ENCODE measurements at places on chromosomes 5 and 9.

DNA sequence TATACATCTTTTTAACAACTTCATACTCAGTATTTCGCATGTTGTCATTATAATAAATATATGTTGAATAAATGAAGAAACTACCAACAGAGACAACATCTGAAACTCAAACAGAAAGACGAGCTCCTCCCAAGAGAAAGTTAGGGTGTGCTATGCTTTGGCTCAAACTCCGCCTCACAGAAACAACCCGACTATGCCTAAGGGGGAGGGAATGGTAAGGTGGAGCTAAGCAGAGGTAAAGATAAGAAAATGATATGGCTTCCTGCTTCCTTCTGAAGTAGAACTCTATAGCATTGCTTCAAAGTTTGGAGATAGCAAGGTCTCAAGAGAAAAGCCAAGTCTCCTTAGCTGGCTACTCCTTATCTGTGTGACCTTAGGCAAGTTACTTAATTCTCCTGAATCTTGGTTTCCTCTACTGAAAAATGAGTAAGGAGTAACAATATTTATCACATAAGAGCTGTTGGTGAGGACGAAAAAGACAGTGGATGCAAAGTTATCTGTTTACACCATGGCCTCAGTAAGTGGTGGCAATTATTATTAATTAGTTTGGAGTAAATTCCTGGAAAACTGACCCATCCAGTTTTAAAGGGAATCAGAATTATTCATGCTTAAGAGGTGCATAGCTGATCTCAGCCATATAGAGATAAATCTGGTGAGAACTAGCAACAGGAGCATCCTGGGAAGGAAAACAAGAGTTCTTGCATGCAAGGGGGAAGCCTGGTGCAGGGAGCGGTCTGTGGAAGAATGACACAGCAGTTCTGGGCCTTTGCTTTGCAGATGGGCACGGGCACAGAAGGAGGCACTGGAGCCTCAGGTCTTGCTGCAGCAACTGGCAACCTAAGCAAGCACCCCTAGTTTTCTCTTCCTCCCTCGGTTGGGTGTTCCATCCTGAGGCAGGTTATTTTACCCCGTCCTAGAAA is 73.3 kb downstream of the GLIS3 start:
- DNase-seq, result no peak

DNA sequence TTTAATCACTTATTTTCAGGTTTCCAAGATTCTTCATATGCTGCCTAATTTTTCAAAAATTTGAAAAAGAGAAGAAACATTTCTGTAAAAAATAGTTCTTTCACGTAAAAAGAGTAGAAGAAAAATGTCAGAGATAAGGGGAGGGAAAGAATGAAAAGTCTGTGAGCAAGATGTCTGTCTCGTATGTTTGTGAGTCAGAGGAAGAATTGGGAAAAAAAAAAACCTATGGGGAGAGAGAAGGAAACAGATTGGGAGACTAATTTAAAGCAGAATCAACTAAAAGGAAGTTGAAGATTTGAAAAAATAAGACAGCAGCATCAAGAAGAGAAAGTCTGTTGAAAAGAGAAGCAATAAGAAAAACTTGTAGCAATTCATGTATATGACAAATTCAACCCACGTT is 456.3 kb downstream of the HINT1 start:
- no peak for DNase-seq

GRCh38 chr5:126341906-126342630 is 81.1 kb upstream of the GRAMD2B start:
- no peak for DNase-seq

DNA sequence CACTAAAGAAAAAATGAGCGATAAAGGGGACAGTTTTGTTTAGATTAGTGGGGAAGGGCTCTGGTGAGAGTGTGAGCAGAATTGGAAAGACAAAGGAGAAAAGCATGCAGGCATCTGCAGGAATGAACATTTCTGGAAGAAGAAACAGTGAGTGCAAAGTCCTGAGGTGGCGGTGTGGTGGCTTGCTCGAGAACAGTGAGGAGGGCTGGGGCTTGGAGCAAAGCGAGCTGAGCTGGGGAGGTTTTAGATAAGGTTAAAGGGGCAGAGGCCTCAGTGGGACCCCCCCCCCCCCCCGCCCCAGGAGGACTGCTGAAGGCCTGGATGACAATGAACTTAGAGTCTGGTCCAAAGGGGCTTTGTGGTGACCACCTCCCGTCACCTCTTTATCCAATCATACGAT is 202.7 kb upstream of the MVB12B start:
- no peak for DNase-seq

- DNase-seq, result no peak
Measured at GRCh38 chr5:134110382-134110781, 4.1 kb upstream of the TCF7 start.

GRCh38 chr5:178083922-178084321 is 29.4 kb upstream of the N4BP3 start:
- DNase-seq, result no peak

DNA sequence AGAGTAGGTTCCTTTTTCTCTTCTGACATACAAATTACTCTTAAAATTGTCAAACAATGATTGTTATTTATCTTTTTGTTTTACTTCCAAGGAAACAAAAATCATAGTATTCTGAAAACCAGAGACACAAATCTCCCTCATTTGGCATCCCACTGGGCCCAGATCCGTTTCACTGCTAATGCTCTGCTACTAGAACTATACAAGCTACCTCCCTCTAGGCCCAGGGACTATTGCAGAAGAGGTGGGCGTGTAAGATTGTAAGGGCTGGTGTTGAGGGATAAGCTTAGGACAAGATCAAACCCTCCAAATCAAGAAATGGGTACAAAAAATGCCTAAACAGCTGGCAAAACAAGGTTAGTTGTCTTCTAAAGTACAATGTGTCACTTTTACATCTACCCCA is 928.9 kb upstream of the CDH10 start:
- no peak for DNase-seq

DNA sequence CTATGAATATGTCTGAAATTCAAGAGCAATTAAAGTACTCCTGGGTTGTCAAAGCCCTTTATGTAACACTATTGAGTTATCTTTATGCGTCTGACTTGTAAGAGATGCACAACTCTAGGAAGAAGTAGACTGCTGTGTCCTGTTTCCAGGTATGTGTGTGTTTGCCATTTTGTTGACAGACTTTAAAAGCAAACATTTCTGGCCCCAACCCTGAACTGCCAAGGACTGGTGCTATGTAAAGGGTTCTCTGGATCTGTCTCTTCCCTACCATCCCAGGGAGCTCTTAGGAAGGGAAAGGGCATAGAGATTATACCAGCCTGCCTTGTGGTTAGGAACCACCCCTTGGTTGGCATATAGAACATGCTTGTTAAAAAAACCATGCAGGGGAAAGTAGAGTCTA is 12.1 kb downstream of the SLC22A5 start:
- DNase-seq, result no peak

- no peak for DNase-seq
Measured at GRCh38 chr9:100167176-100167575, 68.1 kb downstream of the INVS start.

- no peak for DNase-seq
Measured at GRCh38 chr9:77978086-77978781, 53.4 kb downstream of the GNAQ start.

GRCh38 chr5:58794875-58795274 is 212.0 kb downstream of the RAB3C start:
- no peak for DNase-seq

DNA sequence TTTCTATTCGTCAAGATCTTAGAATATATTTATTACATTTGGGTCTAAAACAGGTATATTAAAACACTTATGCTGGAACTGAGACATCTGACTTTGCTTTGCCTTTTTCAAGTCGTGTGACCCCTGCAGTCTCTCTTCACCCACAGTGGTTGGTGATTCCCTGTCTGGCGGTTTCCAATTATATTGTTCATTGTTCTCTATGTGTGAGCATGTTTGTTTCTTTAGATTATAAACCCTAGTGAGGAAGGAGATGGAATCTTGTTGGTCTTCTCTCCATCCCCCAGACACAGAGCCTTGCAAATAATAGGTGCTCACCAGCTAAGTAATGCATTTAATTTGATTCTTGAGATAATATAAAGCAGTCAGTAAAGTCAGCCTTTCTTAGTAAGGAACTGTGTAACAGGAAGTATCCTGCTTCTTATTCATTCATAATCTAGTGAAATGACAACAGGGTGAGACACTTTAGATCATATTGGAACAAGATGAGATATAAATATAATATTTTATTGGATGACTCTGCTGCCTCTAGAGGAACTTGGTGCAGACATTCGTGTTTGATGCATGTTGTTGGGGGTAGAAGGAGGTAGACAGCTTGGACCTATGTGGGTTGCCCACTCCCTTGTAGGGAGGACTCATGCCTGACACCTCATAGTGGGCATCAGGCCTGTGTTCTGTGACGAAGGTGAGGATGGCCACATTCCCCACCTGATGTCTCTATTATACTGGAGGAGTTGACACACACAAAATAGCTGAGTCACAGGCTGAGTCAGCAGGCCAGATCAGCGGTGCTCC is 88.1 kb downstream of the FGF1 start:
- no peak for DNase-seq

DNA sequence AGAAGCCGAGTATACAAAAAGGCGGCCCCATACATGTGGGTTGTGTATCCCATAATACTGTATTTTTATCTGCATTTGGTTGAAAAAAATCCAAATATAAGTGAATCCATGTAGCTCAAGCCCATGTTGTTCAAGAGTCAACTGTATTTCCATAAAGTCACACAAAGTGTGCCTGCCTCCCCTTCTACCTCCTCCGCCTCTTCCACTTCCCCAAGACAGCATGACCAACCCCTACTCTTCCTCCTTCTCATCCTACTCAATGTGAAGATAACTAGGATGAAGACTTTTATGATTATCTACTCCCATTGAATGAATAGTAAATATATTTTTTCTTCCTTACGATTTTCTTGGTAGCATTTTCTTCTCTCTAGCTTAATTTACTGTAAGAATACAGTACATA is 92.7 kb downstream of the RFX3 start:
- no peak for DNase-seq

- DNase-seq, result no peak
Measured at GRCh38 chr5:111236995-111237394, 12.8 kb downstream of the CAMK4 start.

- DNase-seq, result no peak
Measured at GRCh38 chr9:135073741-135074305, 13.6 kb upstream of the OLFM1 start.

- DNase-seq, result no peak
Measured at GRCh38 chr5:177524941-177525655, 8.3 kb upstream of the DDX41 start.

DNA sequence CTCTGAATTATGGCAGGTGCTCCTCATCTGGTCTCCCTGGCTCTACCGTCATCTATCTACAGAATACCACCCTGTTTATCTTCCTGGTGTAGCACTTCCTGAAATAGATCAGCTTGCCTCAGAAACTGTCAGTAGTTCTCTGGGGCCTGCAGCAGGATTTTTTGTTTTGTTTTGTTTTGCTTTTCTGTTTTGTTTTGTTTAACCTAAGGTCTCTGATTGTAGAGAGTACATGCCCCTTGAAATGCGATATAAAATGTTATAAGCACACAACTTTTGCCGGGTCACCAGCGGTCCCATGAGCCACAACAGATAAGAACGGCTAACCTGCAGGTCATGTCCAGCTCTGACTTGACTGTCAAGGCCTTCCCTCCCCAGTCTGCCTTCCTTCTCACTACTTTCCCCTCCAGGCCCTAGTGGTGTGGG is 26.6 kb upstream of the CREBRF start:
- no peak for DNase-seq

- no peak for DNase-seq
Measured at GRCh38 chr9:522190-522589, 307.5 kb downstream of the DOCK8 start.

DNA sequence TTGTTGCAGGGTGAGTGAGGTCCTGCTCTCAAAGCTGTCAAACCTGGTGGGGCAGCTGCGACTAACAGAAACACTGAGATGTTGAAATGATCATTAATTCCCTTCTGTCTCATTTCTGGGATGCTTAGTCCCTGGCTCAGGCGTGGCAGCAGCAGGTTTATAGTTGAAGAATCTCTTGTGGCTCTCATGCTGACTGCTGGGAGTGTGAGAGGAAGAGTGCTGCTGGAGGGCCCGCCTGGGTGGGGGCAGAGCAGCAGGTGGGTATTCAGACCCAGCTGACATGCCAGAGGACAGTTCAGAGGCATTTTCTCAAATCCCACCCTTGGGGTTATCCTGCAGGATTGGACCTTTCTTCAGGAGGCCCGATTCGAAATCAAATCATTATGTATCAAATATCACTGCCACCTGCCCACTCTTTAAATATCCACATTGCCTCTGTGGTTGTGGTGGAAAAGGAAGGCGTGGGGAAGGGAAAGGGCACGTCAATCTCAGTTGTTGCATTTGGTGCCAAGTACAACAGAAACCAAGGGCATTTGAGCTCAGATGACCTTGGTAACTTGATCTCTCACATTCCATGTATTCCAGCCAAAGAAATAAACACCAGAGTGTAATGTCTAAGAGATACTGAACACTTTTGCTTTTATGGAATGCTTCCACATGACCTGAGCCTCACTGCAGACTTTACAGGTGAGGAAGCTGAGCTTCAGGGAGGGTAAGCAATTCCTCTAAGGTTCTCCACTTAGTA is 224.3 kb downstream of the AOPEP start:
- DNase-seq, result no peak

GRCh38 chr5:139745132-139745799 is 50.3 kb upstream of the PSD2 start:
- DNase-seq, result no peak

GRCh38 chr5:87411973-87412629 is 629 bp downstream of the CCNH start:
- DNase-seq, result no peak

DNA sequence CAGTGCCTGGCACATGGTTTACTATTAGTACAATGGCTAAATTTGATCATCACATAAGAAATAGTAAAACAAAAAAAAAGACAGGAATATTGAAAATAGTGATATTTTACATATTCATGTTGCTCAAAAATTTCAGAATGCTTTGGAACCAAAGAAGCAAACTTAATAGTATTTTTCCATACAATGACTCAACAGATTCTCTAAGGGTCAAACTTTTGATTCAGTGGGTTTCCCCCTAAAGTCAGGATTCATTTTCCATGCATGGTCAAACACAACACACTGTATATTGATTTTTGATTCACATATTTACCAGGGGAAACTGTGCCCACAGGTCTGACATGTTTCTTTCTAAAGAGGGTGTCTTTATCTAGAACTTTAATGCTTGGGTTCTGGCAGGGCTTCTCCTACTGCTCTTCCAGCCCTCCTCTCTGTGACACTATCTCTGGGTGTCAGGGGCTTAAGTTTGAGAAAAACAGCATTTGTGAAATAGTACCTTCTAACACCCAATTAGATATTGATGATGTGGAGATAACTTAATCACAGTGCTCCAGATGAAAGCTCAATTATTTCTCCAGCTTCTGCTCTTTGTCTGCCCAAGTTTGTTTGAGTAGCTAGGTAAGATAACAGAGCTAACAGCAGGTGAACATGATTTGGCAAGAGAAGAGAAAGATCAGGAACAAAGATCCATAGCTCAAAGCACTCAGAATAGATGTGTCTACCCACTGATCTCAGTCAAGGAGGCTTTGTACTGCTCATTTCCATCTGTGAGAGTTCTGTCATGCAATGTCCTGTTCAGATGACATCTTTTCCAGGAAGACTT is 35.5 kb upstream of the ELL2 start:
- DNase-seq, result no peak

DNA sequence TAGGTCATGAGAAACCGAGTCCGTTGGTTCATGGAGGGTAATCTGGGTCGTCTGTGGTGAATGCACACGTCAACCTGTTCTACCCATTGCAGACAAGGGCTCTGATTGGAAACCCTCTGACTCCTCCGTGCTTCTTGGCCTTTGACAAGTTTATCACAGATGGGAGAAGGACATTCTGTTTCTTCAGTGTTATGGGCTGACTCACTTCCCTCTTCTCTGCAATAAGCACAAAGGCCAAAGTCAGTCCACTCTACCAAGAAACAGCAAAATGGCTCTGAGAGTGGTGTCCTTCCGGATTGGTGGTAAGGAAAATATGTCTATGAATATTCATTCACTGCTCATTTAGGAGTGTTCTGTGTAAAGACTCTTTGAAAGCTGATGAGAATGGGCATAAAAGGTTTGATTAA is 89.3 kb downstream of the FEM1C start:
- DNase-seq, result no peak
